T follicular helper cell (primary cell): ENCODE measurements at places on chromosomes 12 and 14.

GRCh38 chr12:6620137-6620884 lies 13.1 kb upstream of the CHD4 start:
- no peak for DNase-seq

DNA sequence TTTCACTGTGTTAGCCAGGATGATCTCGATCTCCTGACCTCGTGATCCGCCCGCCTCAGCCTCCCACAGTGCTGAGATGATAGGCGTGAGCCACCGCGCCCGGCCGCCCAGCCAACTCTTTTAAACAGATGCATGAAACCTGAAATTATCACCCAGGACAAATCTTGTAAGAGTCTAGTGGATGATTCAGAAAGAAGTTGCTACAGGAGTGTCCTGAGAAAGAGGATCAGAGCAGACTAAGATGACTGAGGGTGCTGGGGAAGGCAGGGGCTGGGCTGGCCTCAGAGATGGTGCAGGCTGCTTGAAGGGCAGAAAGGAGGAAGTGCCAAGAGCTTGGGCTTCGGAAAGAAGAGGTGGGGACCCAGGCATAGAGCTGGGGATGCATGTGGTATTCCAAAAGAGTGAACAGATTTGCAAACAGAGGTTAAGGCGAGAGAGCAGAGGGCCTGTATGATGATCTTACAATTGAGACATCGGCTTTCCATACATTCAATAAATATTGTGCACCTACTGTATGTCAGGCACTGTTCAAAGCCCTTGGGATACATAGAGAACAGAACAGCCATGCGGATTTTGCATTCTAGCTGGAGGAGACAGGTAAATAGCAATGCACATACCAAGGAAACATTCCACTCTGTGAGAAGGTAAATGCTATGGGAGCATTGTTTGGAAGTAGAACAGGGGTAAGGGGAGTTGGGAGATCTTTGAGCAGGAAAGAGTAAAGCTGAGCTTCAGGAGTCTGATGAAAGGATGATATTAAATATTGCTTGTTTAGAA lies 7.4 kb upstream of the CD9 start:
- no peak for DNase-seq

DNA sequence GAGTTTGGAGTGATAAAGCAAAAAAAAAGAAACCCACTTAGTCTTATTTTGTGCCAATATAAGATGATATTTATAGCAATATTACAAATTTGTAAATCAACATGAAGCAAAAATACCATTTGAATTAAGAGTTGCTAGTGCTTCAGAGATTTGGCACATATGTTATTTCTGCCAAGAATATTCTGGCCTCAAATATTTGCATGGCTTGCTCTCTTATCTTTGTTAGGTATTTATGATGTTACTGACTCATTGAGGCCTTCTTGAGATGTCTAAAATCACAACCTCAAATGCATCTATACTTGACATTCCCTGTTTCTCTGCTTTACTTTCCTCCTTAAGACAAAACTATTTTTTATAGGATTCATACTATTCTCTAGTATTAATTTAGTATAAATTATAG lies 301.5 kb downstream of the NELL2 start:
- no peak for DNase-seq

DNA sequence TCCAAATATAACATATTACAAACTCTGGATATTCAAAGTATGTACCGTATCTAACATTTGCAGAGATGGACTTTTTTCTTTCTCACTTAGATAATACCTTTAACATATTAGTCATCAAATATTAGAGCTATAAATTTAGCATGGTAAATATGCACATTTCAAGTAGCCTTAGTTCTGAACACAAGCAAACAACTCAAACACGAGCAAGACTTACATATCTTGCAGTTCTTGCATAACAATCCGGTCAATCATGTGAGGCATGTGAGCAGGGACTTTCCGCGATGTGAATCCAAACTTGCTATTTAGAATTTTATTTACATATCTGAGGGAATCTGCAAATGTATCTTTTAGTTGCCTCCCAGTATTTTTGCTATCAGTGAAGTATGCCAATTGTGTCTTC lies 22.1 kb upstream of the SYCP3 start:
- no peak for DNase-seq

- DNase-seq, result no peak
Measured at GRCh38 chr12:15584366-15585041, 204.7 kb downstream of the EPS8 start.

DNA sequence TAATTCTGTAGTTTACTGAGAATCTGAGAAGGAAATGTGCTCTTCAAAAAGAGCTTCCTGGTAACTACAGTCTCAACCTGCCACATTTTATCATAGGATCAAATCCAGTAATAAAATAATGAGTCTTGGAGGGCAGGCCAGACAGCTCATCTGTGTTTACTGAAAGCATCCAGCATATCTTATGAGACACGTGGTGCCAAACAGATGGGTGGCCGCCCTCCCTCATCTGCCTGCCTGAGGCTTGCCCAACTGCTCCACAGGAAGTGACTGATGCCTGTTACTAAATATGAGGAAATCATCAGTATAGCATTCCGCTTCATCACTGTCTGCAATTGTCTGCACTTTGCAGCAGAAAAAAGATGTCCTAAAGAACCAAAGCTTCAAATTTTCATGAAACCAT lies 13.5 kb downstream of the DHRS7 start:
- peak; percentile 47 for DNase-seq

DNA sequence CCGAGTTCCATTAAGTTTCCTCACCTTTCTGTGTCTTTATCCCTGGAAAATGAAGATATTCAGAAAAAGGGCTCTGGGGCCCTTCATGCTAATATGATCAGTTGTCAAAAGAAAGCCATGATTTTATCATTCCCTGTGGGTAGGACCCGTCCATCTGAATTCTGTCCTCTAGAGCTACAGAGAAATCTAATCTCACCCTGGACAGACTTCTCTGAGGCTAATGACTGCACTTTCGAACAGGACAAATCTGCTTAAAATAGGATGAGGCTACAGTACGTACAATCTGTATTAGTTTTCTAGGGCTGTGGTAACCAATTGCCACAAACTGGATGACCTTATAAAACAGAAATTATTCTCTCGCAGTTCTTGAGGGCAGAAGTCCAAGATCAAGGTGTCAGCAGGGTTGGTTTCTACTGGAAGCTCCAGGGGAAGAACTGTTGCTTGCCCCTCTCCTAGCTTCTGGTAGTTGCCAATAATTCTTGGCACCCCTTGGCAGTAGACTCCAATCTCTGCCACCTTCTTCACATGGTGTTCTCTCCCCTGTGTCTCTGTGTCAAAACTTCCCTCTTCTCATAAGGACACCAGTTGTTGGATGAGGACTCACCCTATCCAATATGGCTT lies 1.3 kb downstream of the AK7 start:
- no peak for DNase-seq

GRCh38 chr14:95096476-95096875 lies 60.9 kb downstream of the DICER1 start:
- no peak for DNase-seq

GRCh38 chr14:38391334-38391733 lies 135.4 kb upstream of the CLEC14A start:
- DNase-seq, result no peak

- DNase-seq, result no peak
Measured at GRCh38 chr12:120825337-120825736, 78.8 kb downstream of the SPPL3 start.

DNA sequence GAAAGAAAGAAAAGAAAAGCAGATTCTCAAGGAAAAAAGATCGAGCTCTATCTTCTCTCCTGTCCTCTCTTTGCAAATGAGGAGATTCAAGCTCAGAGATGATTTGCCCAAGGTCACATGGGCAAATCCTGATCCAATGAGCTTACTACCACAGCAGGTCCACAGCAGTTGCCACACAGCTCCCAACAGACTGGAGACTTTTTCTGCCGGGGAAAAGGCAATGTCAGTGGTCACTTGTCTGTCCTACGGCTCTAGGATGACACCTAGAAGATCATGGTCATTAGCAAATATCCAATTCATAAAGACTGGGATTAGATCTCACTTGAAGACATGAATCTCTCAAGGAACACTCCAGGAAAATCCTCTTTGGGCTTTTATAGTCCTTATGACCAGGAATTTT lies 58.8 kb downstream of the TTC7B start:
- DNase-seq, result no peak

- no peak for DNase-seq
Measured at GRCh38 chr12:67918441-67918840, 70.8 kb upstream of the IFNG-AS1 start.

DNA sequence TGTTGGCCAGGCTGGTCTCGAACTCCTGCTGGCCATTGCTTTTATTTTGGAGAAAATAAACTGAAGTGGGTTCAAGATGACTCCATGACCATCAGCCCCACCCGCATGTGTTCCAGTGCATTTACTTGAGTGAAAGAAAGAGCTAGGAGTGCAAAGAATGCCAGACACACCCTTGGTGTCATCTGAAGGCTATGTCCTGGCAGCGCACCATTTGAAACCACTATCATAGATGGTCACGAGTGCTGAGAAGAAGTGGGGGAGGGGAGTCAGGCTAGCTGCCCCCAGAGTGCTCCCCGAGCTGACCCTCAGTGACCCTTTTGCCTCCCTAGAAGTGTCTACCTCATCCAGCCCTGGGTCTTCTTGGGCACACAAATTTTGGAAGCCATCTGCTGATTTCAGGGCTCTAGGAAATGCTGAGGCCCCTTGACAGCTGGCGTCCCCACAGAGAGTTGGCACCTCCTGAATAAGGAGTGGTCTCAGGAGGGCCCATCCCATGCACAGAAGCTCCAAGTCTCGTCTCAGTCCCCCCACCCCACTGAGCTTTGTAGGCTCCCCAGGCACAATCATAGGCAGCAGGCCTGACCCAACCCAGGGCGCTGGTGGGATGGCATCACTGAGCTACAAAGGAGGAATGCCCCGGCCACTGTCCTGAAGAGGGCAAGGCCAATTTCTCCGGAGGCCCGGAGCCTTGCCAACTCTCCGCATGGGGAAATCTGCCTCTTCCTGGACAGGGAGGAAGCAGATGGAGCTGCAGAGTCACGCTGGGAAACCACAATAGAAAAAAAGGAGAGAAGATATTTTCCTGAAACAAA lies 28.0 kb downstream of the PXN start:
- no peak for DNase-seq

DNA sequence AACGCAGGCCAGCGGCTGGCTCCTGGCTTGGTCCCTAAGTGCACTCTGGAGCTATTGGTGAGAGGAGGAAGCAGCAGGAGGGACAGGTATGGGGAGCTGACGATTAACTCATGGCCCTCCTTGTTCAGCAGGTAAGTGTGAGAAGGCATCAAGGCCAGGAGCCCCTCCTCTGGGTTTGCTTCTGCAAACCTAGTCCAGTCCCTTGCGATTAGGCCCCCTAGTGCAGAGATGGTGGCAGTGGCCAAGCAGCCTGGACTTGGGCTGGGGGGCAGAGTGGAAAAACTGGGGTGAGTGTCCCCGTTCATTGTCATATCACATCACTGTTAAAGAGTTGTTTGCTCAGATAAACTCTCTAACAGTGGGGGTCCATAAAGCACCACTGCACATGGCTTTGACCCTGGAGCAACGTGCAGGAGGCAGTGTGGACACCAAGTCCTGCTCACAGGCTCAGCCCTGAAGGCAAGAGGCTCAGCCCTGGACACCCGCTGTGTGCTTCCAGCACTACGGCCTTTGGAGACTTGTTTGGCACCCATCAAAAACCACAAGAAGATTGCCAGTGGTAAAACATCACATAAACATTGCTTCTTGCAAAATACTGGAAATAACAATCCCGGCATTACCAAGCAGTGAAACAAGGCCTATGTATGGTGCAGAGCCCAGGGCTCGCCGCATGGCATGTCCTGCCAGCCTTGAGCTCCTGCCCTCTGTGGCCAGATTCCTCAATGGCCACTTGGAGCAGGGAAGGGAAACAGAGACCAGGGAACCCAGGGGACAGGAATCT lies 184.3 kb upstream of the RTL1 start:
- DNase-seq, result no peak
